Aorta (tissue), 5 donors: ENCODE measurements at places on chromosomes 2 and 18. TPM values are rescaled to one million over a fixed set of nuclear protein-coding genes. Genes with fewer than 3 reads are reported as not detected.

GRCh38 chr18:75207310-75208154 lies 1.4 kb downstream of the PTGR3 start:
- no peaks in the 10 kb centered on the region for H3K36me3 ChIP-seq
- H3K4me1 ChIP-seq: peaks cover 2% of the 10 kb centered on the region
- peak overlapping the region; percentile 94 for H3K4me3 ChIP-seq
- no peaks in the 10 kb centered on the region for H3K27me3 ChIP-seq

The FNDC4 gene
- total RNA-seq: 12.1 TPM

- DNase-seq: no peak
- H3K27me3 ChIP-seq: no peaks in the 10 kb centered on the region
- H3K4me1 ChIP-seq: peaks cover 5% of the 10 kb centered on the region
- no peak overlapping the region for H3K27ac ChIP-seq
Measured at GRCh38 chr2:217396586-217396985, 536.7 kb upstream of the TNP1 start.

- H3K36me3 ChIP-seq: no peaks in the 10 kb centered on the region
- no peak overlapping the region for H3K4me3 ChIP-seq
- H3K27me3 ChIP-seq: no peaks in the 10 kb centered on the region
- DNase-seq: no peak
Measured at GRCh38 chr18:23934252-23934651, 80.3 kb upstream of the TTC39C start.

The IL37 gene
- not detected for total RNA-seq

The KCNE4 gene
- 21.5 TPM for total RNA-seq
